ENCODE measurements at places on chromosomes 12 and 14. TPM values are rescaled to one million over a fixed set of nuclear protein-coding genes. Genes with fewer than 3 reads are reported as not detected.

- peak; percentile 45 for DNase-seq
These were observed at the start of gene CMKLR1 for GRCh38 chr12:108338915-108339657. Gene CMKLR1, minus strand, starts transcription at chr12:108339311. Its CDS starts 45,720 bp downstream, at chr12:108293591.

DNA sequence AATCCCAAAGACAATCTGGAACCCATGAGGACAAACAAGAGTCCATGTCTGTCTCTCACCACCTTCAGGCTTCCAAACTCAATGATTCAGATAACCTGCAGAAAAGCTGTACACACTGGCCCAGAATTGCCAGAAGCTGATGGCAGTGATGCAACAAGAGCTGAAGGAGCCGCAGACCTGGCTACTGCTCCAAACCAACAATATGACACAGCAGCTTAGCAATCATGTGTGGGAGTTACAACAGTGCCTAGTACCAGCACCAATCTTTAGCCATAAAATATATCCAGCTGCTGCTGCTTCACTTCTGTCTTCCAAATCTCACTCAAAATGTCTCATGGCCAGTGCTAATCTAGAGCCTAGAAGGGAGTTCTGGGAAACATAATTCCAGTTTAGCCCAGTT, 22.0 kb downstream of the RPS6KA5 start:
- peak; percentile 58 for DNase-seq

- DNase-seq, result peak; percentile 53
These were observed 51.5 kb downstream of the ST8SIA1 start for GRCh38 chr12:22283006-22283506.

GRCh38 chr14:73739899-73740617, 25.9 kb upstream of the PNMA1 start:
- no peak for DNase-seq

Gene PNMA1
- total RNA-seq, result 38.5 TPM

- DNase-seq, result no peak
These were observed 178.6 kb downstream of the SNAPC1 start for GRCh38 chr14:61940666-61941420.

Gene LHX5
- total RNA-seq, result not detected

DNA sequence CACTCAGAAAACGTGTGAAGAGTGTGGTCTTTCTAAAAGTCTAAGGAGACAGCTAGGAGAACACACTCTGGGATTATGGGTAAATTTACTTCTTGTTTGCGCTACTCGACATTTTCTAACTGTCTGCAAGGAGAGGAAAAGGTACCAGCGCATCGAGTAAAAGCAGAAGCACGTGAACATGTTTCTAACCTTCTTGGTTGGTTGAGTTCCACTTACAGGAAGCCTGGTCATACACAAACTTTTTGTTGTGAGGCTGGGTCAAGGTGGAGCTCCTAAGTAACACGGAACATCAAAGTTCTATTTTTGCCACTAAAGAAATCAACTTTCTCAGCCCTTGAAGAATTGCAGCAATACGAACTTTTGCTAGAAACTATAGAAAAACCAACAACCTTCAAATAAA, 20.0 kb downstream of the ANKLE2 start:
- no peak for DNase-seq

GRCh38 chr12:27555361-27555760, 31.4 kb downstream of the PPFIBP1 start:
- no peak for DNase-seq

Gene KCNH3
- total RNA-seq, result not detected

- DNase-seq, result no peak
These were observed 203.7 kb downstream of the ETV6 start for GRCh38 chr12:11853126-11853525.

- no peak for DNase-seq
These were observed 7.7 kb upstream of the TRAFD1 start for GRCh38 chr12:112117685-112118084.

GRCh38 chr12:48977290-48978281, 536 bp upstream of the WNT1 start:
- peak; percentile 63 for DNase-seq

Gene P2RX2
- not detected for total RNA-seq

DNA sequence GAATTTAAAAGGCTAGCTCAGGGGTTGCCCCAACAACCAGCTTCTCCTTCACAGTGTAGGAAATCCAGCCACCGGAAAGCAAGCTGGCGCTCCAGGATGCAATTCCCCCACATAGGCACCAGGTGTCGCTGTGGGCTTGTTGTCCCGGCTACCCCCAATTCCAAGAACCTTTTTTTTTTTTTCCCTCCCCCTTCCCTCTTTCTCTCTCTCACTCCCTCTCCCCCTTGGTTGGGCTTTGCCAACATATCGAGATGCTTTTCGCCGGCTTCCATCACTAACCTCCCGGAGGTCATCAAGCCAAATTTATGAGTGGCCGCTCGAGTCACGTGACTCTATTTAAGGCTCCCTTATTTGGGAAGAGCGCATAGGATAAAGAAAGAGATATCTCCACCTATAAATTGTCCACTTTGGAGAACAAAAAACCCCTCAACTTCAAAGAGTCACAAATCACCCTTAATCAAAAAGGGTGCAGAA, at the start of gene HOXC5:
Gene HOXC5 (plus strand): TSS at position 424 of the 474 bp plus-strand sequence. CDS start 73 bp downstream, outside the sequence.
- DNase-seq, result peak; percentile 53

Data from MG63 (cell line).